ENCODE measurements at places on chromosomes 12 and 14.
A peak's percentile ranks its signal among the peaks of the same experiment; 100 is the strongest.

DNA sequence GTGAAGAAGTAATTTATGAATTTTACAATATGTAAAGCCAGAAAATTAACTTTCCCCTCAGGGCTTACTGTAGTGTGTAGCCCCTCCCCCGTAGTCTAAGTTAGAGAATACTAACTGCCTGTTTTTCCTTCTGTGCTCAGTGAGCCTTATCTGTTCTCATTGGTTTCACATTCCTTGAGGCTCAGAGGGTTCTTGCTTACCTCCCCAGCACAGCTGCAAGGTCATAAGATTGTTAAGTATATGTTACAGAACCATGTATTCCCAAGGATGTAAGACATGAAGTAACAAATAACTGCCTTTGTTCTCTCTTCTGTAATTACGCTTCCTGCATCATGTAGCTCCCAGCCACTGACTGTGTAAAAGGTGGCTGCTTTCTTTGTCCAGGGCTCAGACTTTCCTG, 1351.1 kb downstream of the TMEM121 start:
- no peak for DNase-seq

DNA sequence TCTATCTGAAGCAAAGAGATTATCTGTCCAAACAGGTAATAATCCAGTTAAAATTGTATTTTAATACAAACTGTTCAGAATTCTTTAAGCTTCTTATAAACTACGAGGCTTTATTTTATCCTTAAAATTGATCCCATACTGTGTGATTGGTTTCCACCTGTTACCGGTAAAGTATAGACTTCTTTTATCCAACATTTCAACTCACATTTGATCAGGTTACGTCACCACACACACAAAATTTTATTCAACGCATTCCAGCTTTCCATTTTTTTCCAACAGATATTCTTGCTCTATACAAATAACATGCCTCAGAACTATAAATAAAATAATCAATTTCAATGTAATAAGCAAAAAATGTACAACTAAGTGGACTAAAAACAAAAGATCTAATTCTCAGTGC, 4.5 kb downstream of the NOVA1 start:
- DNase-seq = no peak

DNA sequence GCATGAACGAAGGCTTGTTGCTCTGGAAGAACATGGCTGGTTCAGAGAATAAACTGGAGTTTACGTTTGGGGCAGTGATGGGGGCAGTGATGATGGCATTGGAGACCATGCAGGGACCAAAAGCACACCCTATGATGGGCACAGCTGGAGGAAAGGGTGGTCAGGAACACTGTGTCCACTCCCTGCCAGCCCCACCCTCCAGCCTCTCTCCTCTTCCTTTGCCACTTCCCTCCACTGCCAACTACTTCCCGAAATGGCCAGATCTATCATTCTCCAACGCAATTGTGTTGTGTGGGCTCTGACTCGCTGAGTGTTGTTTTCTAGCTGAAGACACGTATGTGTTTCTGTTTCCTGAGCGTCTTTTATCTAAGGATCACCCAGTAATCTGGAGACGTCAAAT, 39.3 kb upstream of the GSG1 start:
- no peak for DNase-seq

DNA sequence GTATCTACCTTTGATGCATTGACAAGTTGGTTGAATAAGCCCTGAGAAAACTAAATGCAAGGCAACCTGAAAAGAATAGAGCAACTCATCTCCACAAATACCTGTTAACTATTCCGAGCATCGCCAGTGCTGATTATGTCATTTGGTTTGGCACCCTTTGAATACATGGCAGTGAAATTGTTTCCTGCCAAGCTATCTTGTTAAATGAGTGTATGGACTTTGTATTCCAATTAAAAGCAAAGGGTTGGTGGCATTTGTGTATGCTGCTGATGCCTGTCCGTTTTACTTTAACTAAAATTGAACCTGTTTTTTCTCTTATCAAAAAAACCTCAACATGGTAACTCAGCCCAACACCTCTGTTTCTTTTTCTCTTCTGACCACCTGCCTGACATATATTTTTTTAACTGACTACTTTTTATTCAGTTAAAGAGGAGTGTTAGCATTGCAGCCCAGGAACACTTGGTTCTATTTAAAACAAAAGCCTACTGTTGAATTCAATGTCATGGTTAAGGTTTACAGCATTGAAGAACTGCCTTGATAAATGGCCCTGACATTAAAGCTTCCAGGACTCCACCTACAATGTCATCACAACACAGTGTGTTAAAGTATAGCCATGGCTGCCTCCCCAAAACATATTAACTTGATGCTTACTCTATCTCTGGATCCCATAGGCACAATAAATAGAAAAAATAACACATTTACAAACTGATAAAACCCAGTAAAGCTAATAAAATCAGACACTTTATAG, 838.3 kb upstream of the NOVA1 start:
- DNase-seq = no peak

GRCh38 chr12:51087818-51088217, 4.4 kb upstream of the CSRNP2 start:
- DNase-seq = no peak

DNA sequence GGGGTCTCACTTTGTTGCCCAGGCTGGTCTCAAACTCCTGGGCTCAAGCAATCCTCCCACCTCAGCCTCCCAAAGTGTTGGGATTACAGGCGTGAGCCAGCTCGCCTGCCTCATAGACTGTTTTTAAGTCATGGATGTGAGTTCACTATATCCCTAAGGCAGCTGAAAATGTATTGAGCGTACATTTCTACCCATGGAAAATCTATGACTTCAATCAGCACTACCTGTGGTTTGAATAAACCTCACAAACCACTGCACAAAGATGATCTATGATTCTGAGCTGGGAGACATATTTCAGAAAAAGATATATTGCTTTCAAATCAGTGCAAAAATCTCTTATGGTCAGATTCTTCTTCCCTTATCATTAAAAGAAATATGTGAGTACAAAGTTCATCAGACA, 22.5 kb downstream of the GCN1 start:
- no peak for DNase-seq

- DNase-seq = no peak
Observed at GRCh38 chr12:65784289-65785015, 39.8 kb upstream of the HMGA2 start.

DNA sequence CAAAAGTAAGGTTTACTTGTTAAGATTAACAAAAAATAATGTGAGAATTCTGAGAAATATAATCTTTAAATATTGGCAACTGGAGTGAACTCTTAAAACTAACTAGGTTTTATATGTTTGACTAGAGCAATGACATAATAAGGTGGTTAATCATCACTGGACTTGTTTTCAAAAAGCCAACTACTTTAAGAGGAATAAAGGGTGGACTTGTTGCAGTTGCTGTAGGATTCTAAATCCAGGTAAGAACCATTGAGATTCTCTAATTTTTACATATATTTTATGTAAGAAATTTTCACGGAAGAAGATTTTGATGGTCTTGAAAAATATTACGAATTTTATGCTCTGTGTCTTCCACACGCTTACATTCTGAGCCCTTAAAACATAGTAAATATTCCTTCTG, at the start of gene SLCO1B1:
Gene SLCO1B1, plus strand, starts transcription at position 197 of the 400 bp plus-strand sequence. CDS start 10,381 bp downstream, outside the sequence.
- DNase-seq = no peak

DNA sequence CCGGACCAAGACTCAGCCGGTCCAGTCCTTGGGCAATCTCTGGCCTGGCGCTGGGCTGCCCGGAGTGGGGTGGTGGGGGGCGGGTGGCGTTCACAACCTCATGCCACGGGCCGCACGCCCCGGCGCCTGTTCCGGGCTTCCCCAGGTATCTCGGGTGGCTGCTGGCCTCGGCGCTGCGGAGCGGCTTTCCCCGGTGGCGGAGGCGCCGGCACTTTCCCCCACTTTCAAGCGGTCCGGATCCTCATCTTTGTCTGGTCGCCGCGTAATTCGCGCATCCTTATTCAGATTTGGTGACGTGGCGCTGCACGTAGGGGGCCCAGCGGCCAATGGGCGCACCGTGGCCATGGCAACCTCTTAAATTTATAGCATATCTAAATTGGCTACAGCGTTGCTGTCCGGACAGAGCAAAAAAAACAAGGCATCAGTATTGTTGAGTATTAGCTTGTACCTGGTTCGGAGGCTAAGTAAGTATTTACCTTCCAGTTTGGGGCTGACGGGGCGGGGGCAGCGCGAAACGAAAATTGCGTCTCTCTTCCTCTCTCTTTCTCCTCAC, at the start of gene LHX5:
Gene LHX5, minus strand, starts transcription at position 253 of the 553 bp plus-strand sequence. CDS start 373 bp downstream, outside the sequence.
- no peak for DNase-seq

DNA sequence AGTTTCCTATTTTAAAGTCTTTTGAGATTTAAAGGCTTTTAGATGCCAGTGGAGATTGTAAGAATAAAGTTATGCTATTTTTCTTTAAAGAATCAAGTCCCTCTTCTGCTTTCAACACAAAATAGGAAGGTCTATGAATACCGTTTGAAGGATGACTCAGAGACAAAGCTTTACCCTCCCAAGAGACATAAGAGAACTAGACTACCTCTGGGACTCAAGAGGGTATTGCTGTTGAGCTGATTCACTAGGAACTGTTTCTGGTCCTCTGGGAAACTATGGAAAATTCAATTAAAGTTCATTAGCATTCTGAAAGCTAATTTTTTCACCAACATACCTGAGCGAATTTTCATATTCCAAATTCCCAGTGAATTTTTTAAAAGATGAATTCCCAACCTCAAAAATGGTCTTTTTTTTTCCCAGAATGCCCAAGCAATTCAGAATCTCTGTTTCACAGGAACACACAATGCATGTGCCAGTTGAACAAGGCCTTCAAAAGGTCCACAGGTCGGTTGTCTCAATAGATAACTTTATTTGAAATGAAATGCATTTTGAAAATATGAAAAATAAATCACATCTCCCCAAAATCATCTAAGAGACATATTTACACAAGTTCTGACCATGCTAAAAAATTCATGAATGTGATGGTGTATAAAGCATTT, 6.5 kb downstream of the PHLDA1 start:
- no peak for DNase-seq

DNA sequence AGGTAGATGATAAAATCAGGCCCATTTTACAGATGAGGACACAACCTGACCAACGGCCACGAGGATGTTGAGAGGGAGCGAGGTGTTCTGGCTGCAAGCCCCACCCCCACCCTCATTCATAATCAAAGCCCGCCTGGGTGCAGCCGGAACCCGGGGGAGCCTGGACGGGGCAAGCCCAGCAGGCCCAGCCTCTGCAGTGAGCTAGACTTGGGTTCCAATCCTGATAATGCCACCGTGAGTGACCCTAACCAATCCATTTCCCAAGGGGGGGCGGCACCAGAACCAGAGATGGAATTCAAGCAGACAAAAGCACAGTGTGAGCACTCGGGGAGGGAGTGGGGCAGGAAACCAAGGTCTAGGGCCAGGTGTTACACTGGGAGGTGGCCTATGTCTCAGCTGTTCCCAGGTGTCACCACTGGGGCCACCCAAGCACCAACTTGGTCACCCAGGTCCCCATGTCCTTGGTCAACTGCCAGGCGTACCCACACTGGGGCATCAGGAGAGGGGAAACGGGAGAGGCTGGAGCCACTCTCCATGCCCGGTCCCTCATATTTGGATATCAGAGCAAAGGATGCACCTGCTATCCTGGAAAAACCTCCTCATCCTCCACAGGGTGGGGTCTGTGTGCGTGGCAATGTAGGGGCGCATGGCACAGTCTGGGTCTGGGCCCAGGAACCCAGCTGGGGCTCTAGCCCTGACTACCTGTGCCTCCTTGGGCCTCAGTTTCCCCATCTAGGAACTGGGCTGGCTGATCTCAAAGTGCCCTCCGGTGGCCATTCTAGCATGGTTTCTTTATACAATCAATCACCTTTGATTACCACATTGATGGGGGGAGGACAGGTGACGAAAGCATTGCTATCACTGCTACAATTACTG, 58.4 kb downstream of the FAM222A start:
- DNase-seq = no peak

GRCh38 chr12:64145226-64145625, 76.9 kb downstream of the KICS2 start:
- DNase-seq = no peak

DNA sequence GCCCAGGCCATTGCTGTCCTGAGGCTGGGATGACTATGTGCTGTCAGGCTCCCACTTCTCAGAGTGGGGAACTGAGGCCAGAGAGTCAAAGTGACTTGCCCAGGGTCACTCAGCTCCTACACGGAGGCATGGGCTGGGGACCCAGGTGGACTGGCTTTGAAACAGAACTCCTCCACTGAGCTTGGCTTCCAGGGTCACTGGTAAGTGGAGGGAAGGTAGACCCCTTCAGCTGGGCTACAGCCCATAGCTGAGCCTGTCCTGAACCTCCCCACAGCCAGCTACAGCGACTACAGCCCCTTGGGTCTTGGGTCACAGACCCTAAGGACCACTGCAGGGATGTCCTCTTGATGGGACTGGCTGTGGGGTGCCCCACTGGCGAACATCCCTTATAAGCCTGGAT, 40.3 kb upstream of the TRAF3 start:
- no peak for DNase-seq

GRCh38 chr14:91315844-91316267, 71.4 kb upstream of the GPR68 start:
- DNase-seq = peak; percentile 75

- no peak for DNase-seq
Observed at GRCh38 chr14:102333795-102334705, 14.5 kb downstream of the ZNF839 start.

DNA sequence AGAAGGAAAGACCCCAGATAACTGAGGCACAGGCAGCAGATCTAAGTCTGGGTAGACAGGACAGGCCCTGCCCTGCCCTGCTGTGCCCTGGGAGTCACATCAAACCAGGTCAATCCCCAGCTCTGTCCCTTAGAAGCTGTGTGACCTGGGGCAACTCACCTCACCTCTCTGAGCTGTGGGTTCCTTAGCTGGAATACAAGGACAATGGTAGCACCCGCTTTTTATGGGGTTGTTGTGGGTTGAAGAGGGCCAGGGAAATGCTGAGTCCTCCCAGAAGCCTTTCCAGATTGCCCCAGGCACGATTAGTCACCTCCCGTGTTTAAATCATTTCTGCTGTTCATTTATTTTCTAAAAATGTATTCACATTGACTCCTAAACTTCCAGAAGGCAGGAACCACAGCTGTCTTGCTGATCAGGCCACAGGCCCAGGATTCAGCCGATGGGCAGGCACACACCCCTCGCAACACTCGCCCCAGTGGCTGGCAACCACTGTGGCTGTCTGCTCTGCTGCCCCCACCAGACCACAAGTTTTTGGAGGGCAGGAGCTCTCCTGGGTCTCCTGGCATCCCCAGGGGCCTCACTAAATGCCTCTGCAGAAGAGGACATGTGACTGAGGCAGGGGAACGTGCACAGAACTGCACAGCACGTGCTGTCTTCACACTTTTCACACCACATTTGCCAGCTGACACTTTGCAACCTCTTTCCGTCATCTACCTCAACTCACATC, 3.0 kb downstream of the SELPLG start:
- DNase-seq = no peak

All from activated CD8-positive, alpha-beta memory T cell treated with anti-CD3 and anti-CD28 coated beads, Interleukin-2, amount 50 U/mL, for 4 hours (primary cell).